ENCODE measurements at places on chromosomes 11 and 22.

DNA sequence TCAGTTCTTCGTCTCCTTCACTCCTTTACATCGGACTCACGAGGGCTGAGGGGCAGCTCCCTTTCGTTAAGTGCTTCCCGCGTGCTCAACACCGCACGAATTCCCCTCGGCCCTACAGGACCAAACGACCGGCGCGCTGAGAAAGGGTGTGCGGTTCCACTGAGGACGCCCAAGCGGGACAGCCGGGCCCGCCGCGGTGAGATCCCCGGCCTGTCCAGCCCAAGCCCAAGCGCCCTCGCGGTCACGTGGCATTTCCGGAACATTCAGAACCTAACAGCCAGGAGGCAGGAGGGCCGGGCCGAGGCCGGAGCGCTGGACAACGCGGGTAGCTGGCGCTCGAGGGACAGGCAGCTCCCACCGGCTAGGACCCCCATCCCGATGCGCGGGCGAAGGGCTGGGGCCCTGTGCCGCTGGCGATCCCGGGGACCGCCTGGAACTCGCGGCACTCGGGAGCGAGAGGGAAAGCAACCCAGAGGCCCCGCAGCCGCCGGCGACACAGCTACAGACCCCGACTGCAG is 737 bp upstream of the STIP1 start:
- H3K27me3 ChIP-seq, result no peaks in the 10 kb centered on the region
- H3K27ac ChIP-seq, result no peak overlapping the region
- H3K4me1 ChIP-seq, result peaks cover 4% of the 10 kb centered on the region
- no peak for DNase-seq

- no peak overlapping the region for H3K4me3 ChIP-seq
- H3K27ac ChIP-seq, result no peak overlapping the region
- no peaks in the 10 kb centered on the region for H3K4me1 ChIP-seq
- peaks cover 2% of the 10 kb centered on the region for H3K27me3 ChIP-seq
- no peaks in the 10 kb centered on the region for H3K36me3 ChIP-seq
- DNase-seq, result no peak
Measured at GRCh38 chr22:27573280-27574001, 228.1 kb downstream of the MN1 start.

DNA sequence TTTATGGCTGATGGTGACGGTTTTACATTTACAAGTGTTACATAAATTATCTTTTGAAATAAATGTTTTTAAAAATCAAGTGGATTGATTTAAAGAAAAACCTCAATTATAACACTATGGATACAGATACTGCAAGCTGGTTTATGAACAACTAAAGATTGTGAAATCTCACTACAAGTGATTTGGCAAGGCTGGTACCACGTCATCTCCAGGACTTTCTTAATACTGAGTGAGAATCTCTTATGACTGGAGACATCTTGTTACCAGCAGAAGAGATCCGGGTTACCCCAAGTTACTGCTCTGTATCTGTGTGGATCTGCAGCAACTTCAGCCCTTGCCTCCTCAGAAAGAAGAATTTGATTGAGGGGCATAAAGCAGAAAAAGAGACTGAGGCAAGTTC is 452.9 kb downstream of the MN1 start:
- DNase-seq, result no peak
- no peak overlapping the region for H3K4me3 ChIP-seq
- no peaks in the 10 kb centered on the region for H3K4me1 ChIP-seq
- no peaks in the 10 kb centered on the region for H3K36me3 ChIP-seq
- no peaks in the 10 kb centered on the region for H3K27me3 ChIP-seq

- peaks cover 10% of the 10 kb centered on the region for H3K4me1 ChIP-seq
- H3K36me3 ChIP-seq, result no peaks in the 10 kb centered on the region
- no peak overlapping the region for H3K27ac ChIP-seq
- DNase-seq, result no peak
- no peaks in the 10 kb centered on the region for H3K27me3 ChIP-seq
Measured at GRCh38 chr22:44549701-44550100, 51.7 kb upstream of the RTL6 start.

DNA sequence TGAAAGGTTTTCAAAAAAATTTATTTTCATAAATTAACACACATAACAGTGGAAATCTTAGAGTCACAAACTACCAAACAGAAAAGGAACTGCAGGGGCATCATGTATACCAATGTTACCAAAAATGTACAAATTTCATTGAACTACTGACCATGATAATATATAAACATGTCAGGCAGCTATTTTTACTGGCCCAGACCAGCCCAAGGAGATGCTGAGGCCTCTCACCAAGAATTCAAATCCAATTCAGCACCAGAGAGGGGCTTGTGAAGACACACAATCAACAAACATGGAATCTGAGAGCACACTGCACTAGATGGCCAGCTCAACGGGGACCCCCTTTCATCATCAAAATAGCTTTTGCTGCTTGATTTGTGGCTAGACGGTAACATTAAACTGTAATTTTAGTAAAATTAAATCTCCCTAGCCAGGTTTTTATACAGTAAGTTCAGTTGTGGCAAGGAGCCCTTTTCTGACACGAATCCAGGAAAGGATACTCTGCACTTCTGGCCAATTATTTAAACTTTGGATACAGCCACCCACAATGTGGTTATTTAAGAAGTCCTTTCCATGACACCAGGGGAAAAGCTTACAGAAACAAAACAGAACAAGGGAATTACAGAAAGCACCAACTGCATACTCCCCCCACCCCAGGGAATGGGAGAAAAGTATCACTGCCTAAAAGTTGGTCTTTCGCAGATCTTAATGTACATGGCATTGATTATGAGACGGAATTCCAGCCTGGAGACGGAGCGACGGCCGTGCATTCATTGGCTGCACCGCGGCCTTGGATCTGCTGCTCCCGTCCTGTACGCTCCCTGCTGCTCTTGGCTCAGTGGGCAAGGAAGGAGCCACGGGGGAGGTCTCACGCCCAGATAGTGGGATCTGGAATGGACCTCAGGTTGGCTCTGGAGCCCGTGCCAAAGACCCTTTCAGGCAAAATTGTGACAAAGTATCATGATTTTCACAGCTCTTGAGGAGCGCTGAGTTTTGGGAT is 19.6 kb upstream of the PISD start:
- H3K4me1 ChIP-seq, result no peaks in the 10 kb centered on the region
- no peak for DNase-seq
- no peak overlapping the region for H3K4me3 ChIP-seq
- no peak overlapping the region for H3K27ac ChIP-seq
- no peaks in the 10 kb centered on the region for H3K27me3 ChIP-seq

DNA sequence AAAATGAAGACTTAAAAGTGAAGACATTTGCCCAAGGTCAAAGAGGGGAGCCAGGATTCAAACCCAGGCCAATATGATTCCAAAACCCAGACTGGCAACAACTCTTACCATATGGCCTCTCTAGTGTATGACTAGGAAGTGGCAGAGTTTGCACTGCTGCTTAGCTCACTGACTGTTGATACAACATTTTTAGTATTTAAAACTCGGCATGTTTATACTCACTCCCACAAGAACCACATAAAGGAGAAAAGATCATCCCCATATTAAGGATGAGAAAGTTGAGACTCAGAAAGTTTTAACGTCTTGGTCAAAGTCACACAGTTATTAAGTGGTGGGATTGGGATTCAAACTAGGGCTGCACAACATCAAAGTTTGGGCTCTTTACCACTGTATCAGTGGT is 81.7 kb downstream of the CCDC34 start:
- no peaks in the 10 kb centered on the region for H3K4me1 ChIP-seq
- H3K36me3 ChIP-seq, result no peaks in the 10 kb centered on the region
- no peak overlapping the region for H3K27ac ChIP-seq
- H3K27me3 ChIP-seq, result no peaks in the 10 kb centered on the region
- no peak overlapping the region for H3K4me3 ChIP-seq

GRCh38 chr22:48953830-48954229 is 873.8 kb downstream of the BRD1 start:
- no peak overlapping the region for H3K4me3 ChIP-seq
- no peaks in the 10 kb centered on the region for H3K27me3 ChIP-seq
- H3K36me3 ChIP-seq, result no peaks in the 10 kb centered on the region
- H3K27ac ChIP-seq, result no peak overlapping the region
- H3K4me1 ChIP-seq, result no peaks in the 10 kb centered on the region

- H3K4me1 ChIP-seq, result no peaks in the 10 kb centered on the region
- H3K36me3 ChIP-seq, result peaks cover 28% of the 10 kb centered on the region
- DNase-seq, result no peak
- H3K27ac ChIP-seq, result no peak overlapping the region
Measured at GRCh38 chr11:68890490-68891231, 13.0 kb downstream of the MRPL21 start.

Measured in H9 (cell line).